ENCODE measurements at places on chromosomes 7 and 10.

DNA sequence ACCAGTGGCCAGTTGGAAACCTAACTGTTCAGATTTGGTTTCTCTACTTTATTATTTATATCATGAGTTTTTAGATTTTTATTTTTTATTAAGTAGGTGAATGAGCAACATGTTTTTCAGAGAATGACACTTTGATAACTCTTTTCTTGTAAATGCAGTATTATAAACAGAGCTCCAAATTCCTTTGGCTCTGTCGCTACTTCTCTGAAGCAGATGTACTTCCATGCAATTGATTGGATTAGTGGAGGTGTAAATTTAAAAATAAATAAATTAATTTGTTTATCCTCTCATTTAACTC lies 34.3 kb upstream of the ICA1 start:
- DNase-seq = no peak

DNA sequence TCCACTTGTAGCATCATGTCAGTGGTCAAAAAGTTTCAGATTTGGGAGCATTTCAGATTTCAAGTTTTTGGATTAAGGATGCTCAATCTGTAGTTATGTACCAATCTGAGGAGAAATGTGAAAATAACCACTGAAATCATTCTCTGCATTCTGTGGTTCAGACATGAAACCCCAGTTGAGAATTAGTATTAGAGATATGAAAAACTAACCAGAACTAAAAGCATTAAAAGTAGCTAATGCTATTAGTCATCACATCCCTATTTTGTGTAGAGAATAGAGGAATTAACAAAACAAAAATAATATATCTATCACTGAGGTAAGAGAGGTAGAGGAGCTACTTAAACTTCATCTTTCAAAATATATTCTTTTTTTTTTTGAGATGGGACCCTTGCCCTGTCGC lies 28.0 kb downstream of the MICU1 start:
- DNase-seq = no peak

DNA sequence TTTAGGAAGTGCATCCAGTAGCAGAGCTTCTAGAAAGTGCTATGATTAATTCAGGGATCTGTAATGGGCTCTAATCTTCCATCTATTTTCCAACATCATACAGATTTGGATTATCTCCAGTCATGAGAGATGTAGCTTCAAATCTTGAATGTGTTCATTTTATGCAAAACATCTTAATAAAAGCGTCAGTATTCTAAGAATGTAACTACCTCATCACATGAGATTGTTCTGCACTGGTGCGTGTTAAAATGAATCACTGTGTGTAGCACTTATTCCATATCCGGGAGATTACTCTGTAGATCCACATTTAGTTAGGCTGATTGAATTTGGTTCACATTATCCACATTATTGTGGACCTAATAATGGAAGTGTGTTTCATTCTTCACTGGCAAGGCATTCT lies 344.9 kb upstream of the CHRM2 start:
- DNase-seq = no peak

- no peak for DNase-seq
Observed at GRCh38 chr10:104233817-104234216, 1.7 kb upstream of the CFAP43 start.

DNA sequence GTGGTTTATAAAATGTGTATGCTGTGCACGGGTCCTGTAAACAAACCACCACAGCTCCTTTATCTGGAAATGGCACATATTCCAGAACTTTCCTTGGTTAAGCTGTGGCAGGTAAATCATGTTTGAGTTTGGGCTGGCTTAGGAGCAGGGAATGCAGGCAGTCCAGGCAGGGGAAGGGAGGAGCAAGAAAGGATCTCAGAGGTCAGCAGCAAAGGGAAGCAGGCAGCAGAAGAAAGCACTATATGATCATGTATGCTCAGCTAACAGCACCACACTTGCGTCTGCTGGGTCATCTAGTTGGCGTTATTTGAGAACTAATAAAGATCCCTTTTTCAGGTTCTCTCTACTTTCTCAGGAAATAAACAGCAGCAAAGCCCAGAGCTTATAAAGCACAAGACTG lies 7.8 kb downstream of the ICA1 start:
- DNase-seq = no peak

DNA sequence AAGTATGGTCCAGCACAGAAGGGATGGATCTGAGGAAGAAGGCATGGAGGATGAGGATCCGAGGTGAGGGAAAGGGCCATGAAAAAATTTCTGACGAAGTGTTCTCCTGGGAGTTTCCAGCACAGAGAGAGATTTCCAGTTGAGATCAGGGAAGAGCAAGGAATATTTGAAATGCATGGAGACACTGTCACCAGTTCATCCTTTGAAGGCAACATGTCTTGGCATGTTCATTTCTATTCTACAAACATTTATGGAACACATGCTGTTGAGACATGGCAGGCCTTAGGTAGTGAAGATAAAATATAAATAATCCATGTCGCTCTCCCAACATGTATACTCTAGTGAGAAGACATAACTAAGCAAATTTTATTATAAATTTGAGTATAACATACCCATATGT lies 234.0 kb upstream of the TCF7L2 start:
- DNase-seq = no peak

GRCh38 chr10:114492351-114493037 lies 88.2 kb upstream of the AFAP1L2 start:
- DNase-seq = no peak

Measured in activated CD8-positive, alpha-beta memory T cell treated with anti-CD3 and anti-CD28 coated beads, Interleukin-2, amount 50 U/mL, for 48 hours (primary cell).